ENCODE measurements at places on chromosomes 1 and 21. TPM values are rescaled to one million over a fixed set of nuclear protein-coding genes. Genes with fewer than 3 reads are reported as not detected.

GRCh38 chr21:15437883-15438282 lies 291.9 kb upstream of the USP25 start:
- DNase-seq: no peak

GRCh38 chr1:192474080-192474683 lies 101.4 kb upstream of the RGS1 start:
- DNase-seq: no peak

- DNase-seq: no peak
Observed at GRCh38 chr1:230212405-230212936, 145.4 kb downstream of the GALNT2 start.

DNA sequence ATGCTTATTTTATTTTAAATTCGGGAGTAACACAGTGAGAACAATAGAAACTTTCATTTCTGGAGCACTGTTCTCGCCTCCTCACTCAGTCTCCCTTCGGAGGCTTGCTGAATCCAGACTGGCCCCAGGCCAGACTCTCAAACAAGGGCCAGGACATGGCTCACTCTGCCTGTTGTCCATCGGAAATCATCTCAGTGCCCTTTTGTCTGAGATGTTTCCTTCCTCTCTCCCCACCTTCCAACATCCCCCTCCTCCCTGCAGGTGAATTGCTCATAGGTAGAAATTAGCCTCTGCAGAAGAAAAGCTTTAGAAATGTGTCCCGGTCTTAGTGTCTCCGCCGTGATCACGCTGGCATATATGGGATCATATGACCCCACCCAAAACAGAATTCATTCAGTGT lies 55.2 kb downstream of the ERG start:
- DNase-seq: no peak

The FAM78B gene
- 2.4 TPM for total RNA-seq

GRCh38 chr1:82731216-82731615 lies 930.5 kb downstream of the ADGRL2 start:
- DNase-seq: no peak

DNA sequence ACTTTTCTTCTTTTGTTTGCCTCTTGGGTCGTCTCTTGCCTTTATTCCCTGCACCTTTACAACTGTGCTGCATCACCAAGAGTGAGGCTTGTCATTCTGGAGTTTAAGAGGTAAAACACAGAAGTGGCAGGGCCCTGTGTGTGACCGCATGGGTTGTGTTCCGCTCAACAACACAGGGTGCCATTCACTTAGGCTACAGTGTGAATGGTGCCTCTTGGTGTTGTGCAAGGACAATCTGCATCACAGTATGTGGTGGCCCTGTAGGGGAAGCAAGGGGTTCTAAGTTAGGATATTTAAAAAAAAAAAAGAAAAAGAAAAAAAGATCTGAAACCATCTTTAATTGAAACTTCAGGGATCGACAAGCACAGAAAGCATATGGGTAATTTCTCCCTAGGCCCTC lies 38.2 kb downstream of the BRINP2 start:
- DNase-seq: no peak

The GNAT2 gene
- total RNA-seq: not detected

DNA sequence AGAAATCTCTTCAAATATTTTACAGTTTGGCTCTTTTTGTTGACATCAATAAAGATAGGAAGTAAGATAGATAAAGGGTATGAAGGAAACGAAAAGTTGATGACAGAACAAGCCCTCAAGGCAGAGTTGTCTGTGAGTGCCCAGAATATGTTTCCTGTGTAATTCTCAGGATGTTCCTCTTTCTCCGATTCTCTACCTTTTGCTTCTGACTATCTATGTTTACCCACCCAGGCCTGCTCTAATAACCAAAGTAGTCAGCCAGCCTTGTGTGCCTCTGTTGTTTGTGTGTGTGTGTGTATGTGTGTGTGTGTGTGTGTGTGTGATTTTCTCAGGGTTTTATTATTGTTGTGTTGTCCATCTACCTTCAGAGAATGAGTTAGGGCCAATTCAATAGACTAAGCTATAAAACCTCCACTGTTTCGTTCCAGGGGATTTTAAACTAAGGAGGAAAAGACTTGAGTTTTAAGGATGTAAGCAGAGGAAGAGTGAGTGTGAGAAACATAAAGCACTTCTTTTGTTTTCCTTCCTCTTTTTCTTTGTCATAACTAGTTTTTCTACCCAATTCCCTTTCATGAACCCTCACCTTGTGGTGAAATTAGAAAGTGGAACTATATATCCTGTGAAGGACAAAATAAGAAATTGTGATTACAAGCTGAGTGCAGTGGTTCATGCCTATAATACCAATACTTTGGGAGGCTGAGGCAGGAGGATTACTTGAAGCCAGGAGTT lies 627.4 kb upstream of the NR5A2 start:
- DNase-seq: no peak
